ENCODE measurements at places on chromosomes 3 and 15.

GRCh38 chr3:147977001-147977400 lies 567.8 kb downstream of the ZIC1 start:
- DNase-seq: no peak

GRCh38 chr3:148190441-148190990 lies 507.2 kb upstream of the AGTR1 start:
- DNase-seq: no peak

DNA sequence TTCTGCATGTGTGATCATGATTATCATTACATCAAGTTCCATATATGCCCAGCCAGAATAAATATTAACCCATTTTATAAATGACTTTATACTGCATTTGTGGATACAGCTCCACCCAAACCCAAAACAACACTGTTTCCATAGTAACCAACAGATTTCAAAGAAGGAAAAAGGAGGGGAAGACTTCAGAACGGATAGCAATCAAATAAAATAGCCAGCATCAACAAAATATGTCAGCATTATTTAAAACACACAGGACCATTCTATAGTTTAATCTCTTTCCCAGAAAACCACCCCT lies 114.4 kb downstream of the FOXP1 start:
- no peak for DNase-seq

GRCh38 chr3:74426571-74426970 lies 187.9 kb downstream of the CNTN3 start:
- no peak for DNase-seq

DNA sequence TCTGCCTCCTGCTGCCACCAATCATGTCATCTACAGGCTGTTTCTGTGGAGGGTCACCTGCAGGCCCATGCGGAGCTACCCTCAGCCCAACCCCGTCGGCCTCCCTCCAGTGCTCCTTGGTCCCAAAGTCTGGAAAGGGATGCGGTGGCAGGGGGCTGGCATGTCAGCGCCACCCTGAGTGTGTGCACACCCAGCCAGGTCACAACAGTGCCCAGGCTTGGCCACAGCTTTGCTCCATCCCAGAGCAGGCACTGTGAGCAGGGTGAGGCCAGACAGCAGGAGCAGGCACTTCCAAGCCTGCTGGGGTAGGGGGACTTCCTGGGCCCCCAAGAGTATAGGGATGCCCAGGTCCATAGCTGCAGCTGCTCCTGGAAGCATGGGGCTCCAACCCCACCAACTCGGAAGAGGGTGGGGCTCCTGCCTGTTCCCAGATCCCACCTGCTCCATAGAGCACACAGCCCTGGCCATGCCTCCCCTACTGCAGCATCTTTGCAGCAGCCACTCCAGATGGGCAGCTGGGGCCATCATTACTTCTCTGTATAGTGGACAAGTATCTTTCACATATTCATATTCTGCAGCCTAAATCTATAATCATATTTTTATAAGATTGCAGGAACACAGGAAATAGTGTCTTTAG lies 109.3 kb downstream of the CBLB start:
- DNase-seq: no peak

- DNase-seq: no peak
Measured at GRCh38 chr15:57215326-57215725, 161.0 kb upstream of the CGNL1 start.

GRCh38 chr3:53837331-53837730 lies 8.9 kb downstream of the CHDH start:
- DNase-seq: no peak

Measured in activated T-helper 1 cell treated with anti-CD3 and anti-CD28 coated beads, Interleukin-2, amount 50 U/mL, for 16 hours (primary cell).